ENCODE measurements at places on chromosomes 1 and 21. TPM values are rescaled to one million over a fixed set of nuclear protein-coding genes. Genes with fewer than 3 reads are reported as not detected.

Gene MYBPH
- not detected for total RNA-seq

GRCh38 chr1:211352985-211353515, 26.4 kb downstream of the TRAF5 start:
- H3K4me1 ChIP-seq: peaks cover 31% of the 10 kb centered on the region
- no peaks in the 10 kb centered on the region for H3K27me3 ChIP-seq

DNA sequence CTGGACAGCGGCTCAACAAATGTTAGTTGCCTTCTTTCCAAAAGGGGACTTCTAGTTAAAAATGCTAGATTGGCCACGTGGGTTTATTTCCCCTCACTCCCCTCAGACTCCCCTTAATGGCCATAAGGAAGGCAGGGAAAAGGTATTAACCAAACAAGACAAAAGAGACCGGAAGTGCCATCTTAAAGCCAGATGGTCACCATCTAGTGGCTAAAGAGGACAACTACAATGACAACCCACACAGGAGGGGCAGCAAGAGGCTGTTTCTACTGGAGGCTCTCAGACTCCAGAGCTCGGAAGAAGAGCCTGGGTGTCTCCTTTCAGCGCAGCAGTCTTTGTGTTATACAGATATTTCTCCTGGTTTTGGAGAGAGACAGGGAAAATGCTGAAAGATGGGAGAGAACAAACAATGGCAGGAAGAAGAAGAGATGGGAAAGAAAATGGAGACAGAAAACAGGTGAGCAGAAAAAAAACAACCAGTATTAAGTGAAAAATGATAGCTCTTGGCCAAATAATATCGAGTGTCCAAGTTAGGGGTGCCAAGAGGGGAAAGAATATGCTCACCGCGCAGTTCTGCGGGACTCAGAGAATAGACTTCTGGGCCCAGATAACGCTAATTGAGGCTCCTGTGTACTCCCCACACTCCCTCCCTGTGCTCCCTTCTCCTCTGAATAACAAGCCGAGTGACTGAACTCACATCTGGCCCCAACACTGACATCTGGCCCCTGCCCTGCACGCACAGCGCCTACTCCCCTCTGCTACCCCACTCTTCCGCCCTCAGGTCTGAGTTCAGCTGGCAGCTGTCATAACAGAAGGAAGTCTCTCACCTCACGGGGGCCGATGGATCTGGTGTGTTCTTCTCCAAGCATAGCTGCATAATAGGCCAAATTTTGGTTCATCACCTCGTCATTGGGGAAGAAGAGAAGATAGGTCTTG, 9.6 kb downstream of the P3H1 start:
- no peak overlapping the region for H3K4me3 ChIP-seq
- no peak for DNase-seq
- H3K27ac ChIP-seq: no peak overlapping the region
- no peaks in the 10 kb centered on the region for H3K27me3 ChIP-seq

Gene ENTREP3
- total RNA-seq: 11.6 TPM

Gene SH3BGR
- 2.2 TPM for total RNA-seq

GRCh38 chr1:33074193-33074945, 6.6 kb upstream of the AZIN2 start:
- no peak overlapping the region for H3K27ac ChIP-seq
- H3K36me3 ChIP-seq: no peaks in the 10 kb centered on the region
- DNase-seq: no peak
- no peaks in the 10 kb centered on the region for H3K27me3 ChIP-seq

Gene TEX38
- total RNA-seq: 0.49 TPM

DNA sequence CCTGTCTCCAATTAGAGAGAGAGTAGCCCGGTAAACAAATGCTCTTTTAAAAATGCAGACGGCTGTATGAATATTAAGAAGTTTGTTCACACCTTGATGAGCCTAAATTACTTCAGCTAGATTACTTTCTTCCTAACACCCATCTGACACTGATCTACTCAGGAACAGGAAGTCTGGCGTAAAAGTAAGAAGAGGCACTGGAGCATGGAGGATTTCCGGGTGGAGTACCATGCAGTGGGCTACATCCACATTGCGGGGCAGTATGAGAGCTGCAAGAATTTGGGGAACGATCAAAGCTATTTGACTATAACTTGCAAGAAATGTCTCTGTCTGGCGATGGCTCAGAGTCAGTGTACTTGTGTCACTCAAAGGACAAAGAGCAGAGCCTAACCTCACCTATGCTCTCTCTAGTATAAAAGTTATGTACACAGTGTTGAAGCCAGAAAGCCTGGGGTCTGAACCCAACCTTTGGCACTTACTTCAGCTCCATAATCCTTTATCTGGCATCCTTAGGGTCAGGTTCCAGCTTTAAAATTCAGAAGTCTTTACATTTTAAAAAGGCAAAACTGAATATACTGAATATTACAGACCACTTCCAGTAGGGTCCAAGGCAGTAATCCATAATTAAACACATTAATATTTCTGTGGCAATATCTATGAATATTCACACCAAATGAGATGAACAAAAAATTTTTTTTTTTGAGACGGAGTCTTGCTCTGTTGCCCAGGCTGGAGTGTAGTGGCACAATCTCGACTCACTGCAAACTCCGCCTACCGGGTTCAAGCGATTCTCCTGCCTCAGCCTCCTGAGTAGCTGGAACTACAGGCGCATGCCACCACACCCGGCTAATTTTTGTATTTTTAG, 7.9 kb upstream of the GNPAT start:
- no peak overlapping the region for H3K4me3 ChIP-seq
- no peak overlapping the region for H3K27ac ChIP-seq
- H3K4me1 ChIP-seq: peaks cover 20% of the 10 kb centered on the region
- peaks cover 3% of the 10 kb centered on the region for H3K36me3 ChIP-seq

Gene PTPRC
- 739 TPM for total RNA-seq

DNA sequence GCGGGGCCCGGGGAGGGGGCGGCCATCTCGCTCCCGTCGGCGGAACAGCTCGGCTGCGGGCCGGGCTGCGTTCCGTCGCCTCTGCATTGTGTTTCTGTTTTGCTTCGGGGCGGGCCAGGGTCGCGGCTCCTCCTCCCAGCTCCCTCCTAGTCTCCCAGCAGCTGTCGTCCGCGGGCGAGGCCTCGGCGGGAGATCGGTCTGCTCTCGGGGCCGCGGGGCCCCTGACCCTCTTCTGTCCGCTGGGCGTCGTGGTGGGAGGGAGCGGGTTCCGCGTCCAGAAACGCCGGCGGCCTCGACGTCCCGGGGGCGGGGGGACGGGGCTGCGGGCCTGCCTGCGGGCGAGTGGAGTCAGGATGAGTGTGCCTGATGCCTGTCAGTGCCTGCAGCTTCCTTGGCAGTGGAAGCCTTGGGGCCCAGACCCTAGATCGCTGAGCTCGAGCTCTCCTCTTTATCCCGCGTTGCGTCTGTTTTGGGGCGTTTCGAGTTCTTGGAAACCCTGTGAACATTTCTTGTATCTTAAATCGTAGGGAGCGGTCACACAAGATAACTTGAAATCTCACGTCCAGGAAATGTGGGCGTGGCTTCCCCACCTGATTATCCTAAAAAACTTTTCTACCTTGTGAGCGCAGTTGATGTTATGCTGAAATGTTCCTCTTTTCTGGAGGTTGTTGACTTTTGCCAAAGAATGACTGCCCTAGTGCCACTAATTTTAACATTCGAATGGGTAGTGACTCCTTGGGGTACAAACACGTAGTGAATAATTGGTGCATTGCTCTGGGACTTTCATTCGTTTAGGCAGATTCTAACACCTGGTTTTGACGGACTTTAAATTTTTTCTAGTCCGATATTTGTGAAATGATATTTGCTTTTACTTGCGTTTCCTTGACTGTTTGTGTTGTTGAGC, 676 bp downstream of the MORC3 start:
- peak overlapping the region; percentile 78 for H3K4me3 ChIP-seq
- H3K27ac ChIP-seq: peak overlapping the region; percentile 93
- DNase-seq: no peak
- peaks cover 11% of the 10 kb centered on the region for H3K4me1 ChIP-seq
- no peaks in the 10 kb centered on the region for H3K36me3 ChIP-seq

Gene FAM163A
- total RNA-seq: 0.17 TPM

DNA sequence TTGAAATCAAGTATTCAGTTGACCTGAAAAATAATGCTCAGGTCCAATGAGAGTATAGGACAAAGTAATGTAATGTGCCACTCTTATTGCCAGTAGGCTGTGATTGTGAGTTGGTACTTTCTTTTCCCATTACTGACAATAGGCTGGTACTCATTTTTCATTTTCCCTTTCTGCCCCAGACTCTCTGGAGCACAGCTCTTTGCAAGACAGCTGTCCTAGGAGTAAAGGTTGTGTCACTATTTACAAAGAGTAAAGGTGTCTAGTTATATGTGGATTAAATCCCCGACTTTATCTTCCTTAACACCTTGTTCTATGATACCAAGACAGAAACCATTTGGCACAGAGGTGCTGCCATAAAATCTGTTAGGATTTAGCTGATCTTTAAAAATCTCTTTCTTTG, 32.3 kb upstream of the RASAL2 start:
- H3K4me1 ChIP-seq: no peaks in the 10 kb centered on the region
- H3K27me3 ChIP-seq: no peaks in the 10 kb centered on the region
- no peak for DNase-seq
- no peak overlapping the region for H3K4me3 ChIP-seq

DNA sequence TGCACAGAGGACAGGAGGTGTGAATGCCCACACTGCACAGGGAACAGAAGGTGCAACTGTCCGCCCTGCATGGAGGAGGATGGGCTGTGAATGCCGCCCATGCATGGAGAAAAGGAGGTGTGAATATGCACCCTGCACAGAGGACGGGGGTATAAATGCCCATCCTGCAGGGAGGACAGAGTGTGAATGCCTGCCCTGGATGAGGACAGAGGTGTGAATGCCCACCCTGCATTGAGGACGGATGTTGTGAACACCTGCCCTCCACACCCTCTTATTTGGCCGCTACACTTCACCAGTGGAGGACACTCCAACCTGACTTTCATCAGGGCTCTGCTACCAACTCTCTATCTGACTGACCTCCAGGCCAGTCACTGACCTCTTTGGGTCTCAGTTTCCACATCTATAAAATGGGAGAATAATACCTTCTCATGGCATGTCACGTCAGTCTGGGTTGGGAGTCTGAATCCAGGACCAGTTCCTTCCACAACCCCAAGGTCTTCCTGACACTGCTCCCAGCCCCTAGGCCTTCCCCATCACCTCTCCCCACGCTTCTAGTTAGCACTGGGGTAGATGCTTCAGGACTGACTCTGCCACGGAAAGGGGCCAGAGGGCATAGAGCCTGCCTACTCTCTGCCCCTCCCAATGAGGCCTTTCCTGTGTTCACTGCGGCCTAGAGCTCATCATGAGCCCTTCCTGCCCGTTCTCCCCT, 28.4 kb downstream of the ZBTB17 start:
- H3K4me1 ChIP-seq: peaks cover 22% of the 10 kb centered on the region
- H3K36me3 ChIP-seq: peaks cover 60% of the 10 kb centered on the region
- no peak overlapping the region for H3K27ac ChIP-seq
- no peaks in the 10 kb centered on the region for H3K27me3 ChIP-seq

Gene FCRLB
- total RNA-seq: 1.5 TPM

Gene BMP8B
- 1.4 TPM for total RNA-seq

DNA sequence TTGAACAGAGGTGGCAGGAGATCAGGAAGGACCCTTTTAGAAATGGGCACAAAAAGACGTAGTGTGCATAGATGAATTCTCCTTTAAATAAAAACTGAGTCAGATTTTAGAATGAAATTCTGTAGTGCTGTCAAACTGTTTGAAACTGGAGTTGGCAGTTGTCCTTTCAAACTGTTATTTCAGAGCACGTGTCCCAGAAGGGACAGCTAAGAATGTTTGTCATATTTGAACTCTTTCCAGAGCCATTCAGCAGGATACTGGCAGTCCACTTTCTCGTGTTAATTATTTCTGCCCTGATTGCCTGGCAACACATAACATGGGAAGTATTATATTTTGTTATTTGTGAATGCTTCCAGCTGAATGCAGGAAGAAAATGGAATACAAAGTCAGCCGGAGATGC, 212.3 kb upstream of the DPYD start:
- H3K27me3 ChIP-seq: no peaks in the 10 kb centered on the region
- no peaks in the 10 kb centered on the region for H3K36me3 ChIP-seq
- no peak overlapping the region for H3K4me3 ChIP-seq
- no peak for DNase-seq

DNA sequence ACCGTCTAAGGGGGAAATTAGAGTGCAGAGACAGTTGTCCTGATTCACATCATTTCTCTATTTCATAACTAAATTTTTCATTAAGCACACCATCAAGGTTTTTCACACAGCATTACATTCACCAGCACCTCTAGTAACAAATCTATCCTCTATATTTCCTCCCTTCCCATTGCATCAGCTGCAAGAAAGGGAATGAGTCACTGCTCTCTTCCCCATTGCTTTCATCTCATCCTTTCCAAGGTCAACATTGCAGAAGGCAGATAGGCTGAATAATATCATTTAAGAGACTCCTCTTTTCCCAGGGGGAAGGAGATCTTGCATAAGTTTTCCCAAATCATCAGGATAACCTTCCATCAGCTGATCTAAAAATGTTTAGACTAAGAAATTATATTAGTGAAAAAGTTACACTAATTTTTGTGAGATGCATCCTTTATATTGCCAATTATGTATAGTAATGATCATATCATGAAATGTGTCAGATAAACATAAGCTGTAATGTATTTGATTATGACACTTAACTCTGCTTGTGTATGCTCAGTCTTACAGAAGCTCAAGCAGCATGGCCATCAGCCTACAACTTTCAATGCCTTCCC, 4.3 kb downstream of the INTS7 start:
- H3K4me1 ChIP-seq: peaks cover 17% of the 10 kb centered on the region
- no peak overlapping the region for H3K4me3 ChIP-seq
- no peak for DNase-seq
- H3K27ac ChIP-seq: no peak overlapping the region
- no peaks in the 10 kb centered on the region for H3K36me3 ChIP-seq

GRCh38 chr1:245046769-245047168, 108.0 kb upstream of the KIF26B start:
- H3K27me3 ChIP-seq: no peaks in the 10 kb centered on the region
- no peak overlapping the region for H3K4me3 ChIP-seq
- DNase-seq: no peak
- peaks cover under 1% of the 10 kb centered on the region for H3K4me1 ChIP-seq
- H3K27ac ChIP-seq: no peak overlapping the region

- no peak for DNase-seq
- H3K36me3 ChIP-seq: no peaks in the 10 kb centered on the region
- H3K4me1 ChIP-seq: peaks cover 18% of the 10 kb centered on the region
- H3K4me3 ChIP-seq: no peak overlapping the region
- no peaks in the 10 kb centered on the region for H3K27me3 ChIP-seq
These were observed 4.1 kb upstream of the POFUT2 start for GRCh38 chr21:45291613-45292398.

Gene GBP3
- total RNA-seq: 15.9 TPM

Gene RNU1-3
- 3,877 TPM for total RNA-seq

Gene USH2A
- total RNA-seq: not detected

DNA sequence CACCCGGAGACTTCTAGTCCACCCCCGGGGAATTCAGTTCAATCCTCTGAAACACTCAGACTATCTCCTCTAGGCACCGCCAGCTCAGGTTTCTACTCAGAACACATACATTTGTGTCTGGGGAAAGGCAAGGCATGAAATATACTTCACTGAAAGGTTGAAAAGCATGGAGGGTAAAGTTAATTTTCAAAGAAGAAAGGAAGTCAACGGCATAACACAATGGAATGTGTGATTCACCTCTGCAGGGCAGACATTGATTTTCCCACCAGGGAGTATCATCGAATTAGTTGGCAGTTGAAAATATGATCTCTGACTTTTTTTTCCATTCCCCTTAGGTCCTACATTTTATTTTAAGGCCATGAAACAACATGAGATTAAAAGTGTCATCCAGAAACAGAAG, 669.4 kb downstream of the SMYD3 start:
- no peak overlapping the region for H3K4me3 ChIP-seq
- no peak for DNase-seq
- no peaks in the 10 kb centered on the region for H3K27me3 ChIP-seq
- H3K36me3 ChIP-seq: no peaks in the 10 kb centered on the region

- H3K36me3 ChIP-seq: no peaks in the 10 kb centered on the region
- H3K4me1 ChIP-seq: no peaks in the 10 kb centered on the region
- no peak overlapping the region for H3K27ac ChIP-seq
- H3K4me3 ChIP-seq: no peak overlapping the region
- no peak for DNase-seq
These were observed 92.3 kb downstream of the BEND5 start for GRCh38 chr1:48684381-48684780.

Gene CHI3L2
- total RNA-seq: 19.1 TPM
